Activated CD4-positive, alpha-beta T cell treated with anti-CD3 and anti-CD28 coated beads, Interleukin-2, amount 50 U/mL, for 24 hours (primary cell): ENCODE measurements at places on chromosomes 16 and 17.

DNA sequence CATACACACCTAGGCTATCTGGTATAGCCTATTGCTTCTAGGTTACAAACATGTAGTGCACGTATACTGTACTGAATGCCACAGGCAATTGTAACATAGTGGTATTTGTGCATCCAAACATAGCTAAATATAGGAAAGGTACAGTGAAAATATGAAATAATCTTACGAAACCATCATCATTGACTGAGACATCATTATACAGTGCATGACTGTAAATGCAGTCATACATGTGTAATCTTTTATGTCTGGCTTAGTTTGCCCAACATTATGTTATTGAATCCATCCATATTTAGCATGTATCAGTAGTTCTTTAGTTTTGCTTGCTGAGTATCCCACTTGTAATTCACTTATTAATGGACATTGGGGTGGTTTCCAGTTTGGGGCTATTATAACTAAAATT, 124.9 kb downstream of the CYLD start:
- no peak for DNase-seq

DNA sequence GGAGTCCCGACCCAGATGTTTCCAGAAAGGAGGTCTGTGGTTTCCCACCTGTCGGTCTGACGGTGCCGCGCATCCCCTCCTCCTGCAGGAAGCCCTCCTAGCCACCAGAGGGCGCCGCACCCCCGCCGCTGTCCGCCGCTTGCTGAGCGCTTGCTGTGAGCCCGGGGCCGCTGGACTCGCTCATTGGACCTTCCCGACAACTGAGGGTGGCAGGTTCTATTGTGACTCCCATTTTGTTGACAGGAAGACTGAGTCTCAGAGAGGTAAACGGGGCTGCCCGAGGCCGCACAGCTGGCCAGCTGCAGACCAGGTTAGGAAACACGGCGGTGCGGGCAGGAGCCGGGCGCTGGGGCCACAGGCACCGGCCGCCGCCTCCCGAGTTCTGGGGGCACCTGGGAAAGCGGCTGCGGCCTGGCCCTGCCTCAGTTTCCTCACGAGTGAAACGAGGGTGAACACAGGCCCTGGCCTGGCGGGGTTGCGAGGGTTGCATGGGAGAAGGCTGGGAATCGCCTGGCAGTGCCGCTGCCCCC, 191.1 kb upstream of the CIBAR2 start:
- peak; percentile 67 for DNase-seq

DNA sequence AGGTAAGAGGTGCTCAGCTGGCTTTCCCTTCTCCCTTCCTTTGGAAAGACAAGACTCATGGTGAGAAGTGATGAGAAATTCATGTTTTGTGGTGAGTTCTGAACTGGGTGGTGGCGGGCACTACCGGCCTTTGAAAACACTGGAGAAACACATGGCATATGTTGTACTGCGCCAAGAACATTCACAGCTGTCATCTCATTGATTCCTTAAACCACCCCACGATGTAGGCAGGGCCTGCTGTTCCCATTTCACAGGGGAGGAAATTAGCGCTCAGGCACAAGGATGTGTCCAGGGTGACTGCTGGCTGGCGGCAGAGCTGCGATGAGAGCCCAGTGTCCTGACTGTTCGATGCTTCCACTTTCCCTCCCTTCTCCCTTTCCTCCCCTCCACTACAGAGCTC, 1.6 kb upstream of the DOC2B start:
- DNase-seq, result no peak

DNA sequence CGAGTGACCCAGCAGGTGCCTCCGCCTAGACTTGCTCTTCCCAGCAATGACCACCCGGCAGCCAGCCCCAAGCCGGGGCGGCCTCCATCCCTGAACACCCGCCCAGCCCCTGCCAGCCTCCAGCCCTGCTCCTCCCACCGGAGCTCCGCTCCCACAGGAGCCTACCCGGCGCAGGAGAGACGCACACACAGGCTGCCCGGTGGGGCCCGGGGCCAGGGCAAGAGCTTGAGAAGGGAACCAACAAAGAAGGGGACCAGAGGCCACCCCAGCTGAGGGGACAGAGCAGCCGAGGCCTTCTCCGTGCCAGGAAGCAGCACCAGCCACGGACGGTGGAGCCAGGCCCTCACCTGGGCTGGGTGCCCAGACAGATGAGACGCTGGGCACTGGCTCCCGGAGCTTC, 13.8 kb downstream of the PKD1 start:
- DNase-seq, result no peak
